Left kidney (tissue), 8 donors: ENCODE measurements at places on chromosomes 13 and 19. TPM values are rescaled to one million over a fixed set of nuclear protein-coding genes. Genes with fewer than 3 reads are reported as not detected.

DNA sequence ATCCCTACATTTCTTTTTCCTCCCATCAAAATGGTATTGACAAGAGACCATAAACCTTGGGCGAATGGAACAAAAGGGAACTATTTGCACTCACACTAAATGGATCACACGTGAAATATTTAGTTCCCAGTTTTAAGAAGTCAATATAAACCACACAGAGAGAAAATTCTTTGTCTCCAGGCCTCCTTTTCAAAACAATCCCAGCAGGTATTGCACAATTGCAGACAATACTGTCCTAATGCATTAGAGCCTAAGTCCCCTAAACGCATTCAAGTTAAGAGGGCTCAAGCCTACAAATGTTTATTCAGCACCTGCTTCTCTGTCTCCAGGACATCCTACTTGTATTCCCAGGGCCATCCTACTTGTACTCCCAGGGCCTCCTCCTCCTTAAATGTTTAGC is 1.3 kb upstream of the B3GLCT start:
- DNase-seq = no peak

DNA sequence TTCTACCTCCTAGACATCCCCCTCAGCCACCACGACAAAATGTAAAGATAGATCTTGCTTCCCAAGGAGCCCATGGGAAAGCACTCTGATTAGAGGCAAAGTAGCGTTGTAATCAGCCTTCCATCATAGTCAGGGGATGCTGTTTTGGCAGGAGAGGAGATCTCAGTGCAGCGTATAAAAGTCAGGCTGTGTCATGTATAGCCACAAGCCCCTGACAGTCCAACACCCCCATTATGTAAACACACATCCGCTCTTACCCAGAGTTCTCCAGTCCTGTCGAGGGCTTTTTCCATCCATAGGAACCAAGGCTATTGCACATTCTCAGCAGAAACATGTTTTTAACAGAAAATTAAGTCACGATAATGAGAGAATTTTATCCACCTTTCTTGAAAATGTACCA is 156.3 kb downstream of the CYSLTR2 start:
- DNase-seq = no peak

DNA sequence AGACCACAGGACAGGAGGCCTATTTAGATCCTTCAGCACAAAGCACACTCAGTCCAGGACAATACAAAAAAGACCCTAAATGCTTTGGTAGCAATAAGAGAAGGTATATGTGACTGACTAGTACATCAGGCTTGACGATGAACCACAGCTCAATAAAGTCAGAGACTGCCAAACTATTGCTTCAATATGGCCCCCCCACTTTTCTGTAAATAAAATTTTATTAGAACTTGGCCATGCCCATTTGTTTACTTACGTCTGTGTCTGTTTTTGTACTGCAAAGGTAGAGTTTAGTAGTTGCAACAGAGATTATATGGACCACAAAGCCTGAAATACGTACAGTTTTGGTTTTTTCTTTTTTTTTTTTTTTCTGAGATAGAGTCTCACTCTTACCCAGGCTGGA is 136.7 kb downstream of the IRS2 start:
- no peak for DNase-seq

DNA sequence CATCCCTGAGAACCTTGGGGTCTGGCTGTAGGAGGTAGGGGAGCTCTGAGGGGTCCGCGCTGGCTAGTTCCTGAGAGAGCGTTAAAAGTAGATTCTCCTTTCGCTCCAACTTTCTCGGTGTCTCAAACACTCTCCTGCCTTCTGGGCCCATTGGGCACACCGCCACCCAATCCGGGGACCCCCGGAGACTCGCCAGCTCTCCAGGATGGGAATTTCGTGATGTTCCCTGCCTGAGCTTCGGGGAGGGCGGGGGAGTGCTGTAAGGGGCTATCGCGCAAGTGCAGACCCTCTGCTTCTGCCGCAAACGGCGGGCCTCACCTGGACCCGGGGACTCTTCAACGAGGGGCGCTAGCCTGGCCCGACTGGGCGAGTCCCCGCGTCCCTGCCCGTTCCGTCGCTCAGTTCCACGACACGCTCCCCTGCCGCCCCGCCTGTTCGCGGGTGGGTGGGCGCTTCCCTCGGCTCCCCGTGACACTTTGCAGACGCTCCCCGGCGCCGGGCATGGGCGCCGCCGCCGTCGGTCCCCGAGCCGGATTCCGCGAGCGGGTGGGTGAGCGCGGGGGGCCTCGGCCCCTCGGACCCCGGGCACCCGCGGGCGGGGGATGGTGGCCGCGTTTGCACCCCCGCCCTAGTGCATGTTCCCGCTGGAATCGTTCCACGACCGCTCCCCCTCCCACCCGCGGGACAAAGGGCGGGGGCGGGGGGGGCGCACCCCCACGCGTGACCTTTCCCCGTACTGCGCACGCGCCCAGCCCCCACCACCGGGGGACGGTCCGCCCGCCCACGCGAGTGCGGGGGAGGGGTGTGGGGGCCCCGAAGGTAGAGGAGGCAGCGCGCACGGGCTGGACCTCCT is at the start of gene CCDC106:
Gene CCDC106 (plus strand): TSS at position 481 of the 853 bp plus-strand sequence. CDS start 835 bp downstream, outside the sequence.
- DNase-seq = peak; percentile 75

- no peak for DNase-seq
Measured at GRCh38 chr19:5952193-5953029, 25.5 kb downstream of the RANBP3 start.

GRCh38 chr19:13210339-13210775 is 60.1 kb downstream of the IER2 start:
- no peak for DNase-seq

Gene MZF1
- 50.1 TPM for polyA plus RNA-seq

DNA sequence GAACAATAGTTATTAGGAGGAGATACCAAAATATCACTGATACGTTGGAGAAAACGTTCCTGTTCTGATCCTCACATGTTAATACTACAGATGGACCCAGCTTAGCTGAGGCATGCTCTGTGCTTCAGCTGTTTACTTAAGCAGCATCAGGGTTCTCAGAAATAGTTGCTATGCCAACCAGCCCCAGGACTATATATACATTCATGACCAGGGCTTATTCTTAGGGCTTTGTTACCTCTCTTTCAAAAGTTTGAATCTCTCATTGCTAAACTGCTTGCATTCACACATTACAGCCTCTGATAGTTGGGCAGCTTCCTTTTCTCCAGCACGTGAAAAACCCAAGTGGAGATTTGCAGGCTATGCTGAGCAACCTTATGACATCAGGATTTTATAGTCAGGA is 800.4 kb downstream of the DIAPH3 start:
- no peak for DNase-seq

GRCh38 chr19:7224209-7224686 is 70.0 kb downstream of the INSR start:
- no peak for DNase-seq

- DNase-seq = no peak
Measured at GRCh38 chr13:30607908-30608307, 9.8 kb upstream of the USPL1 start.

Gene CYP4F22
- 0.28 TPM for polyA plus RNA-seq

GRCh38 chr19:5839065-5840017 is at the start of gene FUT6:
FUT6 (minus strand) TSS chr19:5839702; CDS start chr19:5832567, 7,135 bp downstream.
- DNase-seq = no peak

Gene ZSCAN1
- 4.0 TPM for polyA plus RNA-seq

- no peak for DNase-seq
Measured at GRCh38 chr13:73036566-73036965, 22.2 kb upstream of the KLF5 start.

GRCh38 chr19:35066691-35067563 is 25.4 kb downstream of the HPN start:
- peak; percentile 84 for DNase-seq

DNA sequence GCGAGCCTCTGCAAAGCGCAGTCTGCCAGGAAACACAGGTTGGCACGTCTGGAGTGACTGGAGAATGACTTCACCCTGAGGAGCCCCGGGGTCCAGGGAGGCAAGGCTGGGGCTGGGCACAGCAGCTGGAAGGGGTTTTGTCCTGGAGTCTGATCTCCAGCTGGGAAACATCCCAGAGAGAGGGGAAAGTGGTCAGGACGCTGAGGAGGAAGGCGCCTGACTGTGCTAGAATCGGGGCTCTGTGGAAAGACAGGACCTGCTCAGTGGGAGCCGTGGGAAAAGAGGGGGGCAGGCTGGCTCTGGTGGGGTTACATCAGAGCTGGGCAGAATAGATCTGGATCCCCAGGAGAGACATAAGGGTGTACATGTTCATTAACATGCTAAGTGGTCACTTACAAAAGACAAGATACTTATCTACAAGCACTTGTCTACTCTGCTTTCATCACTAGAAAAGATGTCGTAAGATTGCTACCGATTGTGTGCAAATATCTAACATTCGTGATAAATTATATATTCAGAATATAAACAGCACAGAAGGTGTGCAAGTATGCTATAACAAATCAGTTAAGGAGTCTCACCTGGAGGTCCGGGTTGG is 106.6 kb downstream of the COL4A1 start:
- no peak for DNase-seq

DNA sequence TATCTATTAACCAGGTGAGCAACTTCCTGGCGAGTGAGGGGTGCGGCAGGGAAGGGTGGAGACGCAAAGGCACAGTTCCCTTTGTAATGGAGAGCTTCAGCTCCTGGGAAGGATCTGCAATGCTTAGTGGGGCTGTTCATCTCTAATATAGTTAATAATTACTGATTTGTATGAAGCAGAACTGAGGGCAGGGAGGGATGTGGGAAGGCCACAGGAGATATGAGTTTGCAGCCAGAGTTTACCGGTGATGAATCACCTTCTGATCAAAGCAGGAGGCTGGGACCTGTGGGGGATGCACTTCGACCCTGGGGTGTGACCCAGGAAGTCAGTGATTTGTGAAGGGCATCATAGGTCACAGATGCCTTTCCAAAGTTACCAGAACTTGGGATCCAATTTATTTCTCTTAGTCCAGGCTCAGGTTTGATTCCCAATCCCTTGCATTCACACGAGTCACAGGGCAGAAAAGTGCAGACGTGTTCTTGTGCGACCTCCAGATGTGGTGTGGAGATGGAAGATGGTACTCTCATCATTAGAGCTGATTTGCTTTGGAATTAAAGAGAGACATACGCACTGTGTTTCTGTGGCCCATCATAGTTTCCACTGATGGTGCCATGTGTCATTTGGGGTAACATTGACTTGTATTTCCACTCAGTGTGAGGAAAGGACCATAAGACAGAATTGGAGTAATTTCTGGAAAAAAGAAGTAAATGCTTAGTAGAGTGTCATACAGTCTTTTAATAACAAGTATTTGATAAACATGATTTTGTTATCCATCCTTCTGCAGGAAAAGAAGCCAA is 55.0 kb downstream of the LRCH1 start:
- no peak for DNase-seq

DNA sequence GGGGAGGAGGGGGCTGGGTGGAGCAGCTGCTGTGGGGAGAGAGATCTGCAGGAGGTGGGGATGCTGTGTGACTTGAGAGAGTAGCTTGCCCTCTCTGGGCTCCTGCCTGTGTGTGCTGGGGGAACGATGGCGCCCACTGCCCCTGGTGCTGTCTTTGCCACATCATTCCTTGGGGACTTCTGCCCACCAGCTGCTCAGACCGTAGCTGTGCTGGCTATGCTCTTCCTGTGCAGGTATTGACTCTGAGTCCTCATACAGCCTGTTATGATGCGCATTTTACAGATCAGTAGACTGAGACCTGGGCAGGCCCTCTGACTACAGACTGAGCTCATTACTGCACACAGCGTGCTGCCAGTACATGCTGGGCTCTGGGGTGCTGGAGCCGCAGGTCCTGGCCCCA is 51.1 kb downstream of the DNM2 start:
- no peak for DNase-seq

DNA sequence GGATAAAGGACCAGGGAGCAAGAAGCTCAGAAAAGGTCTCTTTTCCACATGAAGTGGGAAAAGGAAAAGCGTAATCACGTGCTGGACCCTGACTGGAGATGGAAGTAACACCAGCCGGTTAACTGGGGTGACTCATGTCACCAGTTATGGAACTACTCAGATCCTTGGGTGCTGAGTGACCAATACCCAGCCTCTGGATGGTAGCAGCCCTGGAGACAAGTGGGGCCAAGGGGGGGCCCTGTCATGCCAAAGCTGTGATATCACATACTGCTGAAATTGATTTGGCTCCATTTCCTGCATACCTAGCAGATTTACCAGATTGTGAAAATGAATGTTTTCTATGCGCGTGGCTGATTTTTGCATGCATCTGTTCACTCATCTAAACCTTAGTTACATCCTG is 158.9 kb downstream of the ZIC5 start:
- DNase-seq = peak; percentile 11

Gene TTC9B
- polyA plus RNA-seq = 0.25 TPM

- DNase-seq = no peak
Measured at GRCh38 chr13:24668955-24669582, 11.1 kb upstream of the ATP12A start.

Gene S1PR2
- 11.9 TPM for polyA plus RNA-seq

DNA sequence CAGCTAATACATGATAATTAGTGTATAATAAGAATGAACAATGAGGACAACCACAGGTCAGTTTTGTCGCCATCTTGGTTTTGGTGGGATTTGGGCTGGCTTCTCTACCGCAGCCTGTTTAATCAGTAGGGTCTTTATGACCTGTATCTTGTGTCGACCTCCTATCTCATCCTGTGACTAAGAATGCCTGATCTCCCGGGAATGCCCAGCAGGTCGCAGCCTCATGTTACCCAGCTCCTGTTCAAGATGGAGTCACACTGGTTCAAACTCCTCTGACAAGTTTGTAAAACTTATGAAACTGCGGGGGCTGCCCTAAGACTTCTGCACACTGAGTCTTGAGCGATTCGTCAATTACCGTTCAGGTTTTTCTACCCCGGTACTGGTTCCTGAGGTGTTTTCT is 21.5 kb upstream of the ADGRE1 start:
- DNase-seq = no peak

Gene ODAD3
- 1.4 TPM for polyA plus RNA-seq

Gene NPAS1
- polyA plus RNA-seq = 1.3 TPM

Gene CEACAM7
- polyA plus RNA-seq = not detected

DNA sequence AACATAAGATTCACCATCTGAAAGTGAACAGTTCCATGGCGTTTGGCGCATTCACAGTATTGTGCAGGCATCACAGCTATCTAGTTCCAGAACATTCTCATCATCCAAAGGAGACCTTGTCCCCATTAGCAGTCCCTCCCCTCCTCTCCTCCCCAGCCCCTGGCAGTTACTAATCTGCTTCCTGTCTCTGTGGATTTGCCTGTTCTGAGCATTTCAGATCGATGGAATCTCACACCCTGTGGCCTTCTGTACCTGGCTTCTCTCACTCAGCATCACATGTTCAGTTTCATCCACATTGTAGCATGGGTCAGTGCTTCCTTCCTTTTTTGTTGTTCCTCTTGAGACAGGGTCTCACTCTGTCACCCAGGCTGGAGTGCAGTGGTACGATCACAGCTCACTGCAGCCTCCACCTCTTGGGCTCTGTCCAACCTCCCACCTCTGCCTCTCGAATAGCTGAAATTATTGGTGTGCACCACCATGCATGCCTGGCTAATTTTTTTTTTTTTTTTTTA is 34.6 kb downstream of the CRTC1 start:
- no peak for DNase-seq

DNA sequence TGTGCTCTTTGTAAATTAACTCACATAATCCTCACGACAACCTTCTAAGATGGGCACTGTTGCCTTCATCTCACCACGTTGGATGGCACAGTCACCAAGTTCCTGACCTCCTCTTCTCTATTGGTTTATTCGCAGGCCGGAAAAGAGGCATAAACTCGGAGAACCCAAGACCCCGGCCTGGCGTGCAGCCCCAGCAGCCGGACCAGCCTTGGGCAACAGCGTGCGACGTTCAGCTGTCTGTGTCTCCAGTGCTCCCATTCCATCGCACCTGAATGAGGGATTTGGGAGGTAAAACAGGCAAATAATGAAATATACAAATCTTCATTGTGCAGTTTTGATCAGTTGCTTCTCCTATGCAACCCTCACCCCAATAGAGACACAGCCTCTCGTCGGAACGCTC is 34.5 kb upstream of the GAS6 start:
- DNase-seq = no peak

Gene IGFL3
- polyA plus RNA-seq = not detected

Gene CABP5
- not detected for polyA plus RNA-seq

- no peak for DNase-seq
Measured at GRCh38 chr13:23449398-23450162, 16.1 kb upstream of the SACS start.
